NCI-H187 treated with DMSO at 0.1 percent for 48 hours (cell line): ENCODE measurements at places on chromosomes 7 and 10.

DNA sequence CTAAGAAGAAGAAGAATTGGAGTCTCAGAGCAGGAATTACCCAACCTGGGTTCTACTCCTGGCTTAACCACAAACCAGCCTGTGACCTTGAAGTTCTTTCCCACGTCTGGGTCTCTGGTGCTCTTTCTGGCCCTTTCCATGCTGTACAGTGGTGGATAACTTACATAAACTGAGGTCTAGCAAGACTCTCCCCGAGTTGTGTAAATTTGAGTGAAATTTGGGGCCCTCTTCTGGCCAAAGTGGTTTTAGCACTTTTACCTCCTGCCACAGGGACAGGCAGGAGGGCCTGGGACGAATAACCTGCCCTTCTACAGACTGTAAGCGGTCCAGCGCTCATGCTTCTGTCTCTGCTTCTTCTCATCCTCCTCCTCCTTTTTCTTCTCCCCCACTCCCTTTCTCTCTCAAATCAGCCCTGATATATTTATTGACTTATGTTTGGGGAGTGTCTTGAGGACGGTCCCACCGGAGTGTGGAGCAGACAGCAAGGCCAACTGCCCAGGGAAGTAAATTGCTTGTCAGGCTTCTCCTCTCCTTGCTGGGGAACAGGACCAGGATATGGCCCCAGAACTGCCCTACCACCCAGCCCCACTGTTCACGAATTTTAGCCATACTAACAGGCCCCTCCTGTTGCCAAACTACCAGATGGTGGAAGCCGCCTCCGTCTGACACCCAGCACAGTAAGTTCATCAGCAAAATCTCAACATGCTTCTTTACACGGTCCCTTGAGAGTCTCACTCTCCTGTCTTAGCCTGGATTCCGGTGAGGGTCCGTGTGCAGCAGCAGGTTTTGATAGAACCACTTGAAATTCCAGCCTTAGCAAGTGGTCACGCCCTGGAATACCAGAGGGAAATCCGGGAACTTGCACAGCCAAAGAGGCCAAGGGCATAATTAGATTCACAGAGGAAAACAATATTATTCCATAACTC lies 4.0 kb upstream of the SH3PXD2A start:
- DNase-seq = no peak

DNA sequence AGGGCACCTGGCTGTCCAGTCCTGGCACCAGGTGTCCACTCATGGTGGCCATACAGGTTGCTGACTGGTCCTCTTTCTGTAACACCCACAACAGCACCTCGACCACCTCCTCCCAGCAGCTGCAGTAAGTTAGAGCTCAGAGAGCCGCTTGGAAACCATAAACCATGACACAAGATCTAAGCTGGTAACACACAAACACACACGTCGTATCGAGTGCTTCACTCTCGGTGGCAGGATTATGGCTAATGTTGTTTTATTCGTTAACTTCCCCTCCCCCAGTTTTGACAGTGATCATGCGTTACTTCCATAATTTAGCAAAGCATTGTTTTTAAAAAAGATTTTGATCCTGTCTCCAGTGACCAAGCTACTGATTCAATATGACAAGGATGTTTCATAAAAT lies 59.7 kb downstream of the CAMK2B start:
- no peak for DNase-seq

GRCh38 chr10:30000802-30001571 lies 58.4 kb downstream of the JCAD start:
- no peak for DNase-seq

DNA sequence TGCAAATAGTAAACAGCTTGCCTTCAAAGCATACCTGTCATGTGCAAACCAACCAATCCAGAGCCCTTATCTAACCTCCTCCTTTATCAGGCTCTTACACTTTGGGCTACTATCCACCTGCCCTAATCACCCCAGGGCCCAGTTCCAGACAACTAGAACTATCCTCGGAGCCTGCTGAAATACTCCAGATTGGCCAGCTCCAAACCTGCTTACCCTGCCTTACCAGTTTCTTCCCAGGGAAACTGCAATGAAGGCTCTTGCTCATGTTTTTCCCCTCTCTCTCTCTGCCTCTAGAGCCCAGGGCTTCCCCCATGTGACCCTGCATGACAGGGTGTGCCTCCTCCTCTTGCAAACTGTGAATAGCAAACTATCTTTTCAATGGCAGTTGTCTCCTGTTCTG lies 81.4 kb upstream of the CAPZA2 start:
- DNase-seq = no peak

DNA sequence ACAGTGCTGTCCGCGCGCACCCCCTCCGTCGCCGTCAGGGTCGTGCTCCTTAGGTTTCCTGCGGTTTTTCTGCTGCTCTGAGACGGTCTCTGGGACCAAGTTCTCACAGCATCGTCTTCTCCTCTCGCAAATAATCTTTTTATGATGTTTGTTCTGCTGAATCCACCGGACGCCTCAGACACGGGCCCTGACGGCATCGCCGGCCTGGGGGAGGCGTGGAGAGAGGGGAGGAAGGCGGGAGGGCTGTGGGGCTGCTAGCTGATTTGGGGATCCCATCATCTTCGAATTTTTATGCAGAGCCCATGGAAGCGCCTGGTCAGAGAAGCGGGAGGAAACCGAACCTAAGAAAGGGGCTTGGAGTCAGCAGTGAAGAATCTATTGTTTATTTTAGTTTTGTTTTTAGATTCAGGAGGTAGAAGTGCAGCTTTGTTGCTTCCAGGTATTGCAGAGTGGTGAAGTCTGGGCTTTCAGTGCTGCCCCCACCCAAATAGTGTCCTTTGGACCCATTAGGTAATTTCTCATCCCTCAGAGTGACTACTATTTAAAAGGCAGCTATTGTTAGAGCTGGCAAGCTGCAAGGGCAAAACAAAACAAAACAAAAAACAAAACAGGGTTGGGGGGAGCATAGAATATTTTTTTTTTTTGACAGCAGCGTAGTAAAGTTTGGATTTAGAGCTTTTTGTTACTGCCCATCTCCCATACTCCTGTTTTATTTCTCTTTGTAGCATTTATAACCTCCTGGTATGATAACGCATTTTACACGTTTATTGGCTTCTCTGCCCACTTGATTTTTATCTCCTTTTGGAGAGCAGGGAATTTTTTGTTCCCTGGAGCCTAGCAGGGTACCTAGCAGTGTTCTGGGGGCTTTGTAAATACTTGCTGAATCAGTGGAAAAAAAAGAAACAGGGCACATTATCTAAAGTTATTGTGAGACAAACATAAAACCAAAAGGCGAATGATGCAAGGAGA lies 92.6 kb downstream of the SPAG6 start:
- no peak for DNase-seq

DNA sequence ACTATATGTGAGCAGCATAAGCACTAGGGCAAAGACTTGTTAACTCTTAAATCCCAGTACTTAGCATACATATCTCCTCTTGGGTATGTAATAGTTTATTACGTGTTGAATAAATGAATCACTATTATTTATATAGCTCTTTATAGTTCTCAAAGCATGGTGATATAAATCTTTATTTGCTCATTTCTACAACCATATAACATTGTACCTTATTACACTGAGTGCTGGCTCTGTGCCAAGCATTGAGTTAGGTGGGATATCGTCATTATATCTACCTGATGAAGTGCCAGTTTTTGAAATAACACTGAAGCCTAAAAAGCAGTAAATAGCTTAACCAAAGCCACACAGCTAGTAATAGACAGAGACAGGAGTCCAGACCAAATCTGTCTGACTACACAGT lies 27.9 kb downstream of the AHR start:
- no peak for DNase-seq

DNA sequence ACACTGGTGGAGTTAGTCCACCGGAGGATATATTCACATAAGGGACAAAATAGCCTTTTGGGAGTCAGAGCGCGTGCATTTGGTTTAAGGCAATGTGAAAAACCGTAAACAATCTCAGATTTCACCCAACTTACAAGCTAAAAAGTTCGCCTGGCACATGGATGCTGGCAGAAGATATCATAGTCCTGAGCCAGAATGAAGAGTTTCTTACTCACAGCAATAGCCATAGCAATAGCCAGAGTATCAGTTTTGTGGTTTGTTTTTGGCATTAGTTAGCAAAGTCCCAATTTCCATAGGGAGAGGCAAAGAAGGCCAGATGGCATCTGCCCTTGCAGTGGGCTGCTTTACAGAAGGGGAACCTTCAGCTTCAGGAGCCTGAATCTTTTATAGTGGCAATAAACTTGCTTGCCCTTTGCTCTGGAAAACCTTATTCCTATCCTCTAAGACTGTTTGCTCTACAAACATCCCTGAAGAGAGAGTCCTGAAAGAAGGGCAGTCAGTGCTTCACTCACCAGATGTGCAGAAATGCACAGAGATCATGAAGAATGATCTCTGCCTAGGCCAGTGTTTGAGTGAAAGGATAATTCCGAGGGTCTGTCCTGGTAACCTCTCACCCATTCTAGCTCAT lies 28.7 kb upstream of the RSBN1L start:
- no peak for DNase-seq

GRCh38 chr10:32412499-32412853 lies 33.5 kb upstream of the CCDC7 start:
- no peak for DNase-seq

DNA sequence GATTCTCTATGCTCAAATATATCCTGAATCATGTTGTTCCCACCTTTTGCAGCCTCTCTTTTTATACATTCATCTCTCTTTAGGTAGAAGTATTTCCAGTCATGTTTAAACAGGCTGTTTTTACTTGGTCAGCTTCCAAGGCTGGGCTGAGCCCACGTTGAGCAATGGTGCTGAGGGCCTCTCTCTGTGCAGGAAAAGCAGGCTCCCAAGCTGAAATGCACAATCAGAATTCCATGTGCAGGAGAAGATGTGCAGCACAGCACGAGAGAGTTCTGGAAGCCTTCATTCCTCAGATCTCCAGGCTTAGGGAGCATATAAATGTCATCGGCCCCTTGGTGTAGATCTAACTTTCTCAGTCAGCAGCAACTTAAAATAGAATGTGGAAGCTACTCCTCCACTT lies 588.5 kb downstream of the TNS3 start:
- no peak for DNase-seq

GRCh38 chr10:13559124-13559700 lies 27.6 kb upstream of the PRPF18 start:
- DNase-seq = no peak

- DNase-seq = no peak
Observed at GRCh38 chr10:98446151-98446660, 529 bp downstream of the HPS1 start.

DNA sequence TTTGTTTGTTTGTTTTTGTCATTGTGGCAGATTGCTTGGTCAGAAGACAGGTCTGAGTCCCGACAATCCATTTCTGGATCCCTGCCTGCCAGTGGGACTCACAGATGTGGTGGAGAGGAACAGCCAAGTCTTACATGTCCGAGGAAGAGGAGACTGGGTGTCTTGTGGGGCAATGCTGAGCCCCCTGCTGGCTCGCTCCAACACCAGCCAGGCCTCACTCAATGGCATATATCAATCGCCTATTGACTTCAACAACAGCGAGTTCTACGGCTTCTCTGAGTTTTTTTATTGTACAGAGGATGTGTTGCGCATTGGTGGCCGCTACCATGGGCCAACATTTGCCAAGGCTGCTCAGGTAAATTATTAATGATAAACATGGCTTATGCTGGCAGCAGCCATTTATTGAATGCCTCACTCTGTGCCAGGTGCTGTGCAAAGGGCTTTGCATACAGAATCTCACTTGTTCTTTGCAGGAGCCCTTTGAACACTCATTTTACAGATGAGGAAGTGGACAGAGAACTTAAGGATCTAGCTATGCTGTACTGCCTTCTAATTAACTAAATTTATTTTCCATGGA lies 33.3 kb downstream of the COX15 start:
- DNase-seq = no peak

DNA sequence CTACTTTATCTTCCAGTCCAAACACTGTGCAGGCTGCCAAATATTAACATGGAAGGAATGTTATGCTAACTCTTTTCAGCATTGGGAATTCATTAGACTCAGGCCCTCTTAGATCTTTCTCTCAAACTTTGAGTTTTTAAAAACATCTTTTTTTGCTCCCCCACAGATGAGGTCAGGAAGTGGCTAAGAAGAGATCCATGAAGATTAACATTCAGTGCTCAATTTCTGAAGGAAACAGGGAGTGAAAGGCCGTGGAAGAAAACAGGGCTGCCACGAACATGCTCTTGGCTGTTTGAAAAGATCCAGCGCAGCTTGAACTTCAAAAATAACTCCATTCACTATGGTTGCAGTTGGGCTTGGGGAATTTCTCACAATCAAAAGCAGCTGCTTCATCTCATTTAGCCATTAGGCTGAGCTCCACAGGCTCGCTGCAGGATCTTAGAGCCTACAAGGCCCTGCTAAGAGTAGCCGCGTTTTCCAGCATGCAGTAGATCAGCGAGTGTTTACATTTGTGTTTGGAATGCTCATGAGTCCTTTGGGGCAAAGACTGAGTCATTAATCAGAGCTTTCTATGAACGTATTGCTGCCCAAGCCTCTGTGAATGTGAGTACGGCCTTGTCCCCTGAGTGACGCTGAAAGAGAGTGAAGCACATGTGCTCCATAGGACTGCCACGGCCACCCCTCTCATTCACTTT lies 41.2 kb upstream of the TNS3 start:
- DNase-seq = no peak

GRCh38 chr7:134602881-134603451 lies 43.7 kb upstream of the BPGM start:
- DNase-seq = no peak

- no peak for DNase-seq
Observed at GRCh38 chr10:111278266-111278665, 201.4 kb downstream of the ADRA2A start.

GRCh38 chr10:1175956-1176565 lies 119.9 kb downstream of the WDR37 start:
- DNase-seq = no peak

GRCh38 chr7:101688183-101688831 lies 59.2 kb upstream of the MYL10 start:
- DNase-seq = no peak

- no peak for DNase-seq
Observed at GRCh38 chr7:38881947-38882684, 26.9 kb downstream of the VPS41 start.

DNA sequence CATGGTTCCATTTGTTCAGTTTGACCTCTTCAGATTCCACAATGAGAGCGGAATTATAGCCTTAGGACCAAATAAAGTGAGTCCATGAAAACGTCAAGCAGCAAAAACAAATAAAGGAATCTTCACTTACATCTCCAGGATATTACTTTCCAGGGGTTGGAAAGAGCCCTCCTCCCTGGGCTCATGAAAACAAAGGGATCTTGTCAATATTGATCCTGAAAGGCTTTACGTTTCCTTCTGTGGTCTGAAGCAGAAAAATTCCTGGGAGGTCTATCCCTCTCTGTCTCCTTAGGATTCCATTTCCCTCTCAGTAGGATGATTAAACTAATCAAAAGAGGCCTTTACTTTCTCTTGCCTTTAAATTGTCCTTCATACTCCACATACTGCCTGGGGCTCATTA lies 293.5 kb downstream of the GPAM start:
- DNase-seq = no peak

DNA sequence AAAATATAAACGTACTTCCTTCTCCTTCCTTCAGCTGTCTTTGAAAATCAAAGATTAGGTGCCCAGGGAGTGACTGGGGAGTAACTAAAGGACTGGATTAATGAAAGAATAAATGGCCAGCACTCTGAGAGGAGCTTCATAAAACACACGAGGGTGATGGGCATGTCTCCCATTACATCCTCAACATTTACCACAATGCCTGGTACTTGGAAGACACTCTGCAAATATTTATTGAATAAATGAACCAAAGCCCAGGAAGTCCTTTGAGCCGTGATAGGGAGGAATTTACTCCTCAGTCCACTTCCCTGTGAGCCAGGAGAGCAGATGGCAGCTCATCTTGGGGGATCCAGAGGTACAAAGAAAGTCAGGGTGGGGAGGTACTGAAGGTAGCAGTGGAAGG lies 96.3 kb downstream of the RAB11FIP2 start:
- DNase-seq = peak; percentile 21

GRCh38 chr7:33981671-33982424 lies 76.5 kb downstream of the BMPER start:
- no peak for DNase-seq
